ENCODE measurements at places on chromosomes 4 and X. TPM values are rescaled to one million over a fixed set of nuclear protein-coding genes. Genes with fewer than 3 reads are reported as not detected.

GRCh38 chr4:105541420-105541819, 11.0 kb upstream of the ARHGEF38 start:
- H3K27ac ChIP-seq: no peak overlapping the region
- H3K4me3 ChIP-seq: no peak overlapping the region
- DNase-seq: no peak
- H3K4me1 ChIP-seq: no peaks in the 10 kb centered on the region
- no peaks in the 10 kb centered on the region for H3K27me3 ChIP-seq

DNA sequence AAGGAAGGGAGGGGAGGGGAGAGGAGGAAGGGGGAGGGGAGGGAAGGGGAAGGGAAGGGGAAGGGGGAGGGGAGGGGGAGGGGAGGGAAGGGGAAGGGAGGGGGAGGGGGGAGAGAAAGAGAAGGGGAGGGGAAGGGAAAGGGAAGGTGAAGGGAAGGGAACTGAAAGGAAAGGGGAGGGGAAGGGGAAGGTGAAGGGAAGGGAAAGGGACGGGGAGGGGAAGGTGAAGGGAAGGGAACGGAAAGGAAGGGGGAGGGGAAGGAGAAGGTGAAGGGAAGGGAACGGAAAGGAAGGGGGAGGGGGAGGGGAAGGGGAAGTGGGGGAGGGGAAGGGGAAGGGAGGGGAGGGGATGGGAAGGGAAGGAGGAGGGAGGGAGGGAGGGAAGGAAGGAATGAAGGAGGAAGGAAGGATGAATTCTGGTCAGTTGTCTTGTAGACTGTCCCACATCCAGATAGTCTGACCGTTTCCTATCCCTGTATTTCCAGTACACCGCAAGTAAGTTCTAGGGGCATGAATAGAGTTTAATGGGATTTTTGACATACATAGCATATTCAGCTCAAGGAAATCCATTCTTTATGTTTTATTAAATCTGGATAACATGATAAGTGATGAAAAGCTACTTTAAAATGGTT, 20.4 kb downstream of the HERC5 start:
- DNase-seq: no peak
- H3K4me1 ChIP-seq: no peaks in the 10 kb centered on the region
- H3K27me3 ChIP-seq: no peaks in the 10 kb centered on the region
- H3K4me3 ChIP-seq: no peak overlapping the region
- H3K36me3 ChIP-seq: no peaks in the 10 kb centered on the region
- H3K27ac ChIP-seq: no peak overlapping the region

GRCh38 chr4:78806943-78807460, 30.9 kb downstream of the BMP2K start:
- no peaks in the 10 kb centered on the region for H3K27me3 ChIP-seq
- DNase-seq: no peak
- H3K4me3 ChIP-seq: no peak overlapping the region
- no peaks in the 10 kb centered on the region for H3K4me1 ChIP-seq
- H3K36me3 ChIP-seq: no peaks in the 10 kb centered on the region

- DNase-seq: no peak
- H3K27me3 ChIP-seq: no peaks in the 10 kb centered on the region
- H3K36me3 ChIP-seq: no peaks in the 10 kb centered on the region
- H3K4me1 ChIP-seq: no peaks in the 10 kb centered on the region
These were observed 70.1 kb downstream of the SPANXN4 start for GRCh38 chrX:143095816-143096215.

DNA sequence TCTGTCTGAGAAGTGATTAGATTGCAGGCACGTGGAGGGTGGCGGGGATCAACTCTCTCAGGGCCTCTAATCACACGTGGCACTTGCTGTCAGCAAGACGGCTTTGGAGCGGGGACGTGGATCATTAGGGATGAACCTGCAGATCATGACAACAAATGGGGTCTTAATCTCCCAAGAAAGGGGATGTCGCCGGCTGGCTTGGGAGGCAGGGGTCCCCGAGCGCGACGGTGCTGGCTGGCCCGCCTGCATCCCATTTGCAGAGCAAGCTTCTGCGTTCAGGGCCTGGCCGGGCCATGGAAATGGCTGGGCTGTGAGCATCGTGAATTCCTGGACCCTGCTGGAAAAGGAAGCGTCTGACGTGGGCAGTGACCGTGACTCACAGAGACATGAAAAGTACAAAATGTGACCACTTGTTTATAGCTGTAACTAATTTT, 85.1 kb upstream of the SHOX start:
- no peak overlapping the region for H3K4me3 ChIP-seq
- no peak overlapping the region for H3K27ac ChIP-seq
- H3K36me3 ChIP-seq: no peaks in the 10 kb centered on the region
- H3K27me3 ChIP-seq: peaks cover 8% of the 10 kb centered on the region
- H3K4me1 ChIP-seq: no peaks in the 10 kb centered on the region
- DNase-seq: no peak

- H3K36me3 ChIP-seq: no peaks in the 10 kb centered on the region
- peak overlapping the region; percentile 62 for H3K27ac ChIP-seq
- H3K4me1 ChIP-seq: peaks cover 22% of the 10 kb centered on the region
- H3K27me3 ChIP-seq: no peaks in the 10 kb centered on the region
- H3K4me3 ChIP-seq: no peak overlapping the region
These were observed 11.1 kb downstream of the ACSL1 start for GRCh38 chr4:184814686-184815045.

GRCh38 chr4:98641376-98641775, 17.0 kb downstream of the TSPAN5 start:
- DNase-seq: no peak
- H3K27ac ChIP-seq: no peak overlapping the region
- no peaks in the 10 kb centered on the region for H3K36me3 ChIP-seq
- H3K4me1 ChIP-seq: no peaks in the 10 kb centered on the region

- no peaks in the 10 kb centered on the region for H3K27me3 ChIP-seq
- no peak overlapping the region for H3K27ac ChIP-seq
- no peak overlapping the region for H3K4me3 ChIP-seq
- no peaks in the 10 kb centered on the region for H3K4me1 ChIP-seq
These were observed 513.6 kb upstream of the PITX2 start for GRCh38 chr4:111136438-111136837.

DNA sequence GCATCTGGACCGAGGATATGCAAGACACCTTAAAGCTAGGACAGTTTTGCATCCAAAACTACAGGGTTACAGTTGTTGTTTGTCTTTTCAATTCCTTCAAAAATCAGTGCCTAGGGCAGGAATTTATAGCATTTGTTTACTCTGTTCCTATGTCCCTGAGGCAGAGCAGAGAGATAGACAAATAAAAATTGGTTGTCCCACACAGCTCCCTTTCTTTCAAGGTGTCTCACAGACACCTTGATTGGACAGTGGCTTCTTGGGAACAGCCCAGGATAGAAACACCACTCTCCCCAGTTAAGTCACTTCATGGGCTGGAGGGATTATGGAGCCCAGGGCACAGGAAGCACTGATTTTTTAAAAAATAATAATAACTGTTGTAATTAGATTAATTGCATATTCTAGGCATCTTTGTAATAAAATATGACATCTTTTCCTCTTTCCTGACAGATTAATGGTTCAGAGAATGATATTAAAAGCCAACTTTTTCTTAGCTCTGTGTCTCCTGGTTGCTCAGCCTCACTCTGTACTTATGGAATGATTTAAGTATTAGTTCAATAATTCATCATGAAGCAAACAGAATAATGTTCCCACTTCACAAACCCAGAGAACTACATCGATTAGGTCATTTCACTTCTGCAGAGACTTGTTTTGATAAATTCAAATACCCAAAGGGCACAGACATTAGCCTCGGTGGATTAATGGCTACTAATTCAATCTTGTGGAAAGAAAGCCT, 8.2 kb downstream of the MAGEB17 start:
- DNase-seq: no peak
- H3K4me3 ChIP-seq: no peak overlapping the region
- no peaks in the 10 kb centered on the region for H3K27me3 ChIP-seq
- H3K36me3 ChIP-seq: no peaks in the 10 kb centered on the region
- no peaks in the 10 kb centered on the region for H3K4me1 ChIP-seq

DNA sequence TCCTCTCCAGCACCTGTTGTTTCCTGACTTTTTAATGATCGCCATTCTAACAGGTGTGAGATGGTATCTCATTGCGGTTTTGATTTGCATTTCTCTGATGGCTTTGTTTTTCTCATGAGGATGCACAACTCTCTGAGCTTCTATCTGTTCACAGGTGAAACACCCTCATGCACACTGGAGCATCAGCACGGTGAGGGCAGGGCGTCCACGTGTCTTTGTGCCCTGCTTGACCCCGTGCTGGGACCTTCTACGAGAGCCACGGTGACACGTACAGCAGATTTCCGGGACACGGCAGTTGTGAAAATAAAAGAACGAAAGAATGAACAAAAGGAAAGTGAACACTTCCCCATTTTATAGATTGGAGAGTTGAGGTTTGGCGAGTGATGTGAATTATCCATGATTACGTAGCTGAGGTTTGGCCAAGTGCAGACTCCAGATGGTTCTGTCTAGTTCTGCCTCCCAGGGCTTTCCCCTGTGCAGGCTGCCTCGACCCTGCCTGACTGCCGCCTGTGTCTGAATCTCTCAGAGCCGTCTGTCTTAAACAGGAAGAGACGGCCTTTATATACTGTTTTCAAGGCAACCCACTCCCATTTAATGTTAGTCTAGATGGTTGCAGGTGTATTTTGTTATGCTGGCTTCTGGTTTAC, 67.8 kb upstream of the SORBS2 start:
- H3K27ac ChIP-seq: no peak overlapping the region
- no peaks in the 10 kb centered on the region for H3K4me1 ChIP-seq
- DNase-seq: no peak

Gene CSAG2
- total RNA-seq: not detected

Gene BCAP31
- total RNA-seq: 59.3 TPM

Gene TCEAL7
- 19.7 TPM for total RNA-seq

Gene LANCL3
- 1.8 TPM for total RNA-seq

Gene MAP7D3
- total RNA-seq: 11.3 TPM

Gene FDCSP
- not detected for total RNA-seq
